ENCODE measurements at places on chromosomes 3 and 15.

DNA sequence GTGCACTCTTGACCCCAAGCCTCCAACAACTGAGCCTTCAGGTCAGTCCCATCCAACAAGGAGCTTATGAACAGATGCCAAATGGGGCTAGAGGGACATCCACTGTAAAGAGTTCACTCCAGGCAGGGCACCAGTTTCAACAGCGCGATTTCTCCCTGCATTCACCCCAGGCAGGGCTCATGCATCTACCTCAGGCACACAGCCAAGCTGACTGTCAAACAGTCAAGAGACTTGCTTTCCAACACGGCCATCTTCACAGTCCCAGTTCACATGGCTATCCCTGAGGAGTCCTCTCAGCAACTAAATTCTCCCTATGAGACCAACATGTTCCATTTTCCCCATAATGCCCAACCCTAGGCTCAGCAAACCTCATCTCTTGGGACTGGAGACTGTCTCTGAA lies 17.7 kb downstream of the SLC25A20 start:
- no peak for DNase-seq

DNA sequence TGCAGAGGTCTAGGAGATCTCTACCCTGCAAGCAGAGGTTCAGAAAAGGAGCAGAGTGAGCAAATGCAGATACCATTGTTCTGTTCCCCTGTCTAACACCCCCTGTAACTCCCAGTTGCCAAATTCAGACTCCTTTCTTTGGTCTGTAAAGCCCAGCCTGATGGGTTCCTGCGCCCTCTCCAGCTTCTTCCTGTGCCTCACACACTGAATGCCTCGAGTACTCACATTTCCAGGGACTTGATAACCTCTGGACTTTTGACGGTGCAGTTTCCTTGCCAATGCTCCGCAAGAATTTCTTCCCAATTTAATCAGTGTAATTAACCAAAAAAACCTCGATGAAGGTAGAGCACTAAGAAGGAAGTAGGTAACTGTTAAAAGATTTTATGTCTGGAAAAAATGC lies 19.3 kb downstream of the PDE8A start:
- DNase-seq = no peak

DNA sequence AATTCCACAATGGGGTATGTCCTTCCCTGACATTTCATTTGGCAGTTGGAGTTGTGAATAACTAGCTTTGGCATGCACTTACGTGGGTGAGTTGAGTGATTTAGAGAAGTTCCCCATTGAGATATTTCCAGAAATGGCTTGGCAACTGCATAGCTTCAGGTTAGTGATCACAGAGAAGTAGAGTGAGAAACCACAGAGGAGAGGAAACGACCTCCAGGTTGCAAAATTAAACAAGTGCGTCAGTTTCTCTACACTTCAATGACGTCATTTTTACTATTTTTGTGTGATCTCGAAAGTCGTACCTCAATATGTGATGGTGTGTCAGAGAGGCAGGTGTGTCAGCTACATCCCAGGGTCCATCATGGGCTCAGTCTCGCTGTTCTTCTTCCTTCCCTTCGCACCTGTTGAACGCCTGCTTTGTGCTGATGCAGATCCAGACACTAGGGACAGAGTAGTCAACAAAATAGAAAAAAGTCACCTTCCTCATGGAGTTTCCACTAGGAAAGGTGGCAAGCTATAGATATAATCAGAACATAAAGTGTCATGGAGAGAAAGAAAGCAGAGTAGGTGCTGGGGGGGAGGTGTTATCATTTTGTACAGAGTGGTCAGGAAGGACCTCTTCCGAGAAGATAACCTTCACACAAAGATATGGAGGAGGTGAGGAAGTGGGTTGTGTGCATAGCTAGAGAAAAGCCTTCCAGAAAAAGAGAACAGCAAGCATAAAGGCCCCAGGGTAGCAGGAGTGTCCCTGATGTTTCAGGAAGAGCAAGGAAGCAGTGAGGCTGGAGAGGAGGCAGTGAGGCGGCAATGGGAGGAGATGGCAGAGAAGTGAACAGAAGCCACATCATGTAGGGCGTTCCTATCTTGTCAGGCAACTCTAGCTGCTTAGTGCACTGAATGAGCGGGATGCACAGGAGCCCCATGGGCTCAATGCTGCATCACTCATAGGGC lies 75.6 kb downstream of the MCTP2 start:
- DNase-seq = no peak

DNA sequence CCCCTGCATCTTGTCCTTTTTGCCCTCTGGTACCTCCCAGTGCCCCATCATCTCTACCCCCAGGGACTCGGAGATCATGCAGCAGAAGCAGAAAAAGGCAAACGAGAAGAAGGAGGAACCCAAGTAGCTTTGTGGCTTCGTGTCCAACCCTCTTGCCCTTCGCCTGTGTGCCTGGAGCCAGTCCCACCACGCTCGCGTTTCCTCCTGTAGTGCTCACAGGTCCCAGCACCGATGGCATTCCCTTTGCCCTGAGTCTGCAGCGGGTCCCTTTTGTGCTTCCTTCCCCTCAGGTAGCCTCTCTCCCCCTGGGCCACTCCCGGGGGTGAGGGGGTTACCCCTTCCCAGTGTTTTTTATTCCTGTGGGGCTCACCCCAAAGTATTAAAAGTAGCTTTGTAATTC lies 1.5 kb downstream of the SERF2 start:
- DNase-seq = no peak

- no peak for DNase-seq
Observed at GRCh38 chr15:43126356-43126755, 7.0 kb upstream of the TMEM62 start.

DNA sequence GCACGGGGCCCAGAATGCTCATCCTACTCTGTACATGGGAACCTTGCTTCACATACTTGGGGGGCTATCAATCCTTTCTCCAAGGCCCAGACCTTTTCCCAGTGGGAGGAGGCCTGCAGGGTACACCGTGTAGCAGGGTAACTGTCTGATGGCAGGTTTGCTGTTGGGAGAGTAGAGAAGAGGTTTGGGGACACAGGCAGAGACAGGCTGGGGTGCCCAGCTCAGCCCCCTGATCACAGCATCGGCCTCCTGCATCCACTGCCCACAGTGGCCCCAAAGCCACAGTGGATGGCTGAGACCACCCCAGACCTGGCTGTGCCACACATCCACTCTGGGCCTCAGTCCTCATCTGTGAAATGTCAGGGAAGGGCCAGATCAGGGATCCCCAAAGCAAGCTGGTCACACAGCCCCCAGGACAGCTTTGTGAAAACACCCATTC lies 5.6 kb downstream of the CHRNA3 start:
- no peak for DNase-seq

DNA sequence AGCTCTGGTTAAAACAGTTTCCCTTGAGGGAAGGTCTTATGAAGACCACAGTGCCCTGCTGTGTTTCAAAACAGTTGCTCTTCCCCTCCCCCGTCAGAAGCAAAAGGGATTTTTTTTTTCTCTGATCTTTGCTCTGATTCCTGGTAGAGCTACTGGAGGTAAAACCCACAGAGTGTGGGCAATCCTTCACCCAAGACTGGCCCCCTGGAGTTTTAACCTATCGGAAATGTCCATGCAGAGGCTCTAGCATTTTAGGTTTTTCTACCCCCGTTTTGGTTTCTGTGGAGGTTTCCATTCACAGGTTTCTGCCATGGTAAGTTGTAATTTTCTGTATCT lies 27.7 kb downstream of the GRM2 start:
- no peak for DNase-seq

- no peak for DNase-seq
Observed at GRCh38 chr3:24944805-24945520, 450.3 kb upstream of the THRB start.

- no peak for DNase-seq
Observed at GRCh38 chr3:115077501-115078250, 69.4 kb downstream of the ZBTB20 start.

GRCh38 chr15:93049914-93050578 lies 39.0 kb downstream of the RGMA start:
- no peak for DNase-seq

DNA sequence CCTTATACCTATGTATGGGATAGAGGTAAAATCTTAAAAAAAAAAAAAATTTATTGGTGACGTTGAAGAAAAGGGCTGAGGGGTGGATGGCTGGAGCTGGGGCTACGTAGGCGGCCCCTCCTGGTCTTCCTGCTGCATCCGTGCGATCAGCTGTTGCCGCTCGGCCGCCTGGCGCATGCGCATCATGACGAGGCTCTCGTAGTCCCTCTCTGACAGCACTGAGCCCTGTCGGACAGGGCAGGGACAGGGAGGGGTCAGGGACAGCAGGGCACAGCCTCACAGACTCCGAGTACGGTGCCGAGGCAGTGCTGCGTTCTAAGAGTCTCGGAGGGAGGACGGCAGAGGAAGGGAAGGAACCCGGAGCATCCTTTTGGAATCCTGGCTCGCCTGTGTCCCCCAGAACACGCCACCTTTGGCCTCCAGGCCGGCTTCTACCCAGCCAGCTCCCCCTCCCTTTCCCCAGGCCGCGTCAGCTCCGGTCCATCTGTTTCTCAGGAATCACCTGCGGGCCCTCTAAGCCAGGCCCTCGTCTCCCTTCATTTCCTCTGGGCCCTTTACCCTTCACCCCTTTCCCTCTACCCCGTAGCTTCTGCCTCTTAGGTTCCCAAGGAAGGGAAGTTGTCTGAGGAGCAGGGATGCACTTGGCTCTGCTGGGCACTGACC lies 1.8 kb upstream of the C15orf62 start:
- no peak for DNase-seq

- no peak for DNase-seq
Observed at GRCh38 chr3:23612296-23612891, 193.4 kb upstream of the UBE2E1 start.

GRCh38 chr3:31974471-31974870 lies 6.6 kb downstream of the OSBPL10 start:
- no peak for DNase-seq

- DNase-seq = no peak
Observed at GRCh38 chr15:26049900-26050657, 187.0 kb upstream of the ATP10A start.

- DNase-seq = no peak
Observed at GRCh38 chr3:73365756-73366397, 258.9 kb downstream of the PDZRN3 start.

GRCh38 chr3:169508426-169508825 lies 155.1 kb downstream of the MECOM start:
- no peak for DNase-seq

All from stimulated activated CD4-positive, alpha-beta T cell treated with anti-CD3 and anti-CD28 coated beads, Interleukin-1b, Interleukin-23, amount 100 ng/mL, for 1 hour (primary cell).